Activated naive CD4-positive, alpha-beta T cell treated with anti-CD3 and anti-CD28 coated beads, Interleukin-2, amount 10 ng/mL, durations not matched to agents 5 hours and 36 hours (primary cell): ENCODE measurements at places on chromosomes 6 and 20. TPM values are rescaled to one million over a fixed set of nuclear protein-coding genes. Genes with fewer than 3 reads are reported as not detected.

The TINAG gene
- not detected for total RNA-seq

The OPRM1 gene
- not detected for total RNA-seq

The TP53TG5 gene
- total RNA-seq = not detected

The FAM83C gene
- not detected for total RNA-seq

The DYNLT2 gene
- 1.9 TPM for total RNA-seq

The NTSR1 gene
- 0.10 TPM for total RNA-seq
